Naive thymus-derived CD8-positive, alpha-beta T cell (primary cell): ENCODE measurements at places on chromosomes 1 and 21.

GRCh38 chr1:199322278-199322677 is 683.4 kb downstream of the PTPRC start:
- DNase-seq, result no peak

- no peak for DNase-seq
Observed at GRCh38 chr21:17640821-17641220, 28.1 kb upstream of the BTG3 start.

- DNase-seq, result no peak
Observed at GRCh38 chr21:42656872-42657271, 3.5 kb downstream of the PDE9A start.

DNA sequence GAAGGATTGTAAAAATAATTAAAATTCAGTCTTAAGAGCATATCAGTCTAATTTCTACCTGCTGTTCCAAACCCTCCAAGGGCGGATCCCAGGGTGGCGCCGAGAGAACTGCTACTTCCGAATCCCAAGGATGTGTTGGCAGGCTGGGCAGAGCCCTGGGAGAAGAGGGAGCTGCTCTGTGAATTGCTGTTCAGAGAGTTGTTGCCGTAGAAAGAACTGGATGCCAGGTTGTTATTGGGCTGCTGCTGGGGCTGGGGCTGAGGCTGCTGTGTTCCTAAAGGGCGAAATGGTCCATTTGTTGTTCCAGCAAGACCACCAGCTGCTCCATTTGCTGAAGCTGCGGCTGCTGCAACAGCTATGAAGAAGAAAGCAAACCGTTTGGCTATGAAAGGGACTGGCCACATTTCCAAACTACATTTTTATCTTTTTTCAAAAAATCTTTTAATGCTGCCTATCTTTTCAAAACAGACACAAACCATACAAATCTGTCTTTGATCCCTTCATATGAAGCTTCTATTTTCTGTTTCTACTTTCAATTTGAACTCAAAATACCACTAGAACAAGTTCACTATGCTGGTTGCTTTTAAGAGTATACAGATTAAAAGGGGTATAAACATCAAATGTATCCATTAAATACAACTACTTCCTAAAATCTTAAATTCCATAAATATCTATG is 57.5 kb upstream of the SDC3 start:
- DNase-seq, result no peak

DNA sequence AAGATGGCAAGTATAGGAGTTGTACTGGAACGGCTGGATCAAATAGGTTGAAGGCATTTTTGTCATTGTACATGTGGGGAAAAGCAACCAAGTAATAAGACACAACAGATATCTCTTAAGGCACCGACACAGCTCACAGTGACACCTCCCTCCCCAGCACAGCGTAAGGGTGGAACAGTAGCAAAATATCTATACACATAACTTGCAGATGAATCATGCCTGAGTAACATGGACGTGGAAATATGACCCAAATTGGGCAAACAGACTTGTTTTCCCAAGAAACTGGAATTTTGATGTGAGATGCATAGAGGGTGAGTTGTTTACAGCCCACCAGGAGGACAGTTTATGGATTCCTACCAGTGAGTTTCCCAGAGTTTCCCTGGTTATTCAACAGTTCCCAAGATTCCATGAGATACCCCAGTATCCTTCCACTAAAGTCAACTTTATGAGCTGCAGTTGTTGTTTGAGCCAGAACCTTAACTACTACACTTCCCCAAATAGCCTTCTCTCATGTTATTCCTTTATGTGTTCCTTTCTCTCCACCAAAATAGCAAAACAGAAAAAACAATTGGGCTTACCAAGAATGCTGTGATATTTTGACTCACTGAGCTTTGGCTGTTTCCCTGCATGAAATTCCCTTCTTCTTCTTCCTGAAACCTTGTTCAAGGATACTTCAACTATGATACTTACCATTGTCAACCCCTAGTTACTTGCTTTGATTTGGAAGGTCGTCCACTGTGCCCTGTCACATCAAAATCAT is 7.1 kb upstream of the DR1 start:
- no peak for DNase-seq

DNA sequence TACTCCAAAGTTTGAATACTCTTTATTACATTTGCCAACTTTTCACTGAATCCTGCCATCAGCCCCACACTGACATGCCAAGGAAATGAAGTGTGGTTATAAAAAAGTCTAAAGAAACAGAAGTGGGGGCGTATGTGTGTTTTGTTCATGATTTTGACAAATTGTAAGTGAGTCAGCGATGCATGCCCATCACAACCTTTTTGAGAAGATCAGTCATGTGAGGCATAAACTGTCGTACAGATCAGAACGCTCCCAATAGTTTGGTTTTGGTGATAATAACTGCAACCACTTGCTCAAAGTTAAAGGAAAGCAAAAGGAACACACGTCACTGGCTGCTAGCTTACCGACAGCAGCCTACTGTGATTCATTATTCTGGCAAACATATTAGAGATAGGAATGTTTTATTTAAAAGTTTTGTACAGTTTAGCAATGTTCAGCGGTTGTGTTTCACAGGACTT is 95.6 kb downstream of the RGS2 start:
- no peak for DNase-seq

DNA sequence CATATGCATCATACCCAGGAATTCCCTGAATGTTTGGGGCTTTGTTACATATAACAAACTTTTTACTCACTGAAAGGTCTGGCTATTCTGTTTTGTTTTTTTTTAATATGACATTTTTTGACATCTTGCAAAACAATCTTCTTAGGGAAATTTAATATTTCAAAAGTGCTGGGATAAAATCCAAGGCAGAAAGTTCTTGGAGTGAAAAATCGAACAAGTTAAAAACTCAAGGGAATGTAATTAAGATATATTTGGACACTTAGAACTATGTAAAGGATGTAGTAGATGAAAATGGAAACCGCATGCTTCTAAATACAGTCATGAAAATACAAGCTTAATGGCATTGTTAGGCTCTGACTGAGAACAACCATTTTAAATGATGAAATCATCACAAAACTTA is 8.6 kb downstream of the CHODL start:
- DNase-seq, result no peak

DNA sequence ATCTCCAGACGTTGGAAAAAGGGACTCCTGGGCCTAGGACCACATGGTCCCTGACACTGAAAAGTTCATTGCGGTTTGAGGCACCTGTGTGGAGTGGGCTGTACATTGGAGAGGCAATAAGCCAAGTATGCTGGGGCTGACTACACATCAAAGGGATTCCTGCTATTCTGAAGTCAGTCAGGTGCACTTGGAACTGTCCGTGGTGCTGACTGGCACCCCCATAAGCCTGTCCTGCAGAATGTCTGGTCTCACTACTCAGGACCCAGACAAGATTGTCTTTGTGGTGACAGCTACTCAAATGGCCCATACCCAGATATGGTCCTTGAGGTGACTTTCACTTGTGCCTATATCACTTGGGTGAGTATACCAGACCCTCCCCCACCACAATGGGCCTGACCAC is 150.6 kb downstream of the RWDD3 start:
- DNase-seq, result no peak

DNA sequence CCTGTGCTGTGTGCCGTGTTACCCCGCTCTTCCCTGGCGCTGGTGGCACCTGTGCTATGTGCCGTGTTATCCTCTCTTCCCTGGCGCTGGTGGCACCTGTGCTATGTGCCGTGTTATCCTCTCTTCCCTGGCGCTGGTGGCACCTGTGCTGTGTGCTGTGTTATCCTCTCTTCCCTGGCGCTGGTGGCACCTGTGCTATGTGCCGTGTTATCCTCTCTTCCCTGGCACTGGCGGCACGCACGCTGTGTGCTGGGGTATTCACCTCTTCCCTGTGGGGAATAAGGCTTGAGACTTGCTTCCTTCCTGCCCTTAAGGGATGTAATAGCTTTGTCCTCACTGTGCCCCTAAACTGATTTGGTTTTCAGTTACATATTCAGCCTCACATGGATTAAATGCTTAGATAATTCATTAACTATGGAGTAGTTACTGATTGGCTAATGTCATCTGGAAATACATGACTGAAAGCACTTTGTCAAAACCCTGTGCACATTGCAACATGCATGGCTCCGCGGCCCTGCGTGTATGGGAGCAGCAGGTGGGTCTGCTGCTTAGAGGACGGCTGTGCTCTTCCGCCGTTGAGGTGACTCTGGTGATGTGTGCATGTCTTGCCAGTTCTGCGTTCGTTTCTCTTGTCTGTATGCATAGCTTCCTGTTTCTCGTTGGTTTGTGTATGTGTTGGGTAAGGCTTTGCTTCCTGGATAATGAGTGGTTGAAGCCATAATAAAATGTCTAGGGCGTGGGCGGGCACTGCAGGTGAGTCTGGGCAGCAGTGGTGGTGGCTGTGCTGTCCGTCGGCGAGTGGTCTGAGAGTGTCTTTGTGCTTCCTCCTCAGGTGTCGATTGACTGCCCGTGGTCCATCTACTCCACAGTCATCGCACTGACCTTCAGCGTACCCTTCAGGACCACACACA is 17.9 kb upstream of the PWP2 start:
- peak; percentile 54 for DNase-seq

DNA sequence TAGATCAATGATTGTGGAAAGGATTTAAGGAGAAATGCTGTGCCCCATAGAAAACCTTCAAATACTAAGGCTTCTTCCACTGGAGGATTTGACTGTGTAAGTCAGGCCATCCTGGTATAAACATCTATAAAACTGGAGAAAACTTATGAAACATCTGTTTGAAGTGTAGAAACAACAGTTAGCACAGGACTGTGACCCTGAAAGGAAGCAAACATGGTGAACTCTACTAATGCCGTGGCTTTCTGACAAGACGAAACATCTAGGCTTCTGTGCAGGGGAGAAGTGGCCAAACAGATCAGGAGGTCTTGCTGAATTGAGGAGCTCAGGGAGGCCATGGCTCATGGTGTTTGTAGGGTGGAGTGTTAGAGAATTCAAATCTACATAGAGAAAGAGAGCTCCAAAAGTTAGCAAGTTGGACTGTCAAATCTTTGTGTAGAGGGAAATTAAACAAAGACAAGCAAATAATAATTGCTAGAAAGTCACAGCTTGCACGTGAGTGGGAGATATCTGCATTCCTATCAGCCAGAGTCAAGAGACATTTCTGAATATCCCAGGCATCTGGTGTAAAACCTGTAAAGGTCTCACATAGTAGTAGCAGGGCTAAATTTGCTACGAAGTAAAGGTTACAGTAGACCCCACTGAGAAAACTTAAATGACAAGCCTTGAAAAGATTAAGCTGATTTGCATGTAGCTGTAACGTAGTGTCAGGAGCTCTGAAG is 566.8 kb upstream of the B3GALT2 start:
- DNase-seq, result no peak

DNA sequence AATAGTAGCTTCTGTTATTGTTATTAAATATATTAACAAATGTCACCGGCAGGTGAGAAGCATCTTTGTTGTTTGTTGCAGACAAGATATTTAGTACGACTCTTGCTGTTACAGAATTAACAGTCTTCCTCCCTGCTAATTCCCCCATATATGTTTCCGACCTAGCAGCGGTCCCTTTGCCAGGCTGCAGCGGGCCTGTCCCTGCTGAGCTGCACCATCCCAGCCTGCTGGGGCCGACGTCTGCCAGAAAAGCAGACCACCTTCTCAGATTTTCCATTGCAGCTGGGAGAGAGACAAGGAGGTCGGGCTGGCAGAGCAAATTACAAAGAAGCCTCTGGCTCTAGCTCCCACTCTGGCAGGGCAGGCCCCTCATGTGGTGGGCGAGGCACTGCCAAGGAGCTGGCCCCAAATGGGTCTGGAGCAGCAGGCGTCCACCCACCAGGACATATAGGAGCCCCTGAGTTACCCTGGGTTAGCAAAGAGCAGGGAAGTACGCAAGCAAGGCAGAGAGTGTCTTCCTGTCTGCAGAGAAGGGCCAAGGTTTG is 142.7 kb downstream of the FOXD2 start:
- no peak for DNase-seq

DNA sequence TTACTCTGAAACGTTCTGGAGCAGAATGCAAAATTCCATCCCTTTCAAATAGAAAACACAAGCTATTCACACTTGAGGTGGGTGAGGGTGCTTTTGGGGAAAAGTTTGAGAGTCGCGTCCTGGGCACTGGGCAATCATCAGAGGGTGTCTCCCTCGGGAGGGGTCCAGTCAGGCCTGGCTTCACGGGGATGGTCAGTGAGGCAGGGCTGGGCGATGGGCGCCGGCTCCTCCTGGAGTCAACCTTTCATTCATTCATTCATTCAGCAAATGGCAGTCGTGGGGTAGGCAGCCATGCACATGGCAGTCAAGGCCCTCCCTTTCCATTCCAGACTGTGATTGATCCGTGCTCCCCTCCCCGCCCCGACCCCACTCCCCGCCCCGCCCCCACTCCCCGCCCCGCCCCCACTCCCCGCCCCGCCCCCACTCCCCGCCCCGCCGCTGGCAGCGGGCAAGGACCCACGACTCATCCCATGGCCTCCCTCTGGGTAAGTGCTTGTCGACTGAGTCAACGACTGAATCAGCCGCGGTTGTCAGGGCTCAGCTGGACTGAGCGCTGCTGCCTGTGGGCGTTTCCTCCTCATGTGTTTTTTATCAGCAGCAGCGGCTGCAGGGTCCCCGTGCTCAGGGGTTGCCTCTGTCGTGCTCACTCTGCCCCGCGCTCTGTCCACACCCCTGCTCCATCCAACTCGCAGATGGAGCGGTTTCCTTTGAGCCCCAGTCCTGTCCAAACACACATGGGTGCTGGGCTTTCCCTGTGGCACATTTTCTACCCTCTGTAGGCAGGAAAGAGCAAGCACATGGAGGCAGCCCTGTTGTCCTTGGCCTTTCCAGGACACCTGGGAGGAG is 12.5 kb upstream of the SPSB1 start:
- no peak for DNase-seq

DNA sequence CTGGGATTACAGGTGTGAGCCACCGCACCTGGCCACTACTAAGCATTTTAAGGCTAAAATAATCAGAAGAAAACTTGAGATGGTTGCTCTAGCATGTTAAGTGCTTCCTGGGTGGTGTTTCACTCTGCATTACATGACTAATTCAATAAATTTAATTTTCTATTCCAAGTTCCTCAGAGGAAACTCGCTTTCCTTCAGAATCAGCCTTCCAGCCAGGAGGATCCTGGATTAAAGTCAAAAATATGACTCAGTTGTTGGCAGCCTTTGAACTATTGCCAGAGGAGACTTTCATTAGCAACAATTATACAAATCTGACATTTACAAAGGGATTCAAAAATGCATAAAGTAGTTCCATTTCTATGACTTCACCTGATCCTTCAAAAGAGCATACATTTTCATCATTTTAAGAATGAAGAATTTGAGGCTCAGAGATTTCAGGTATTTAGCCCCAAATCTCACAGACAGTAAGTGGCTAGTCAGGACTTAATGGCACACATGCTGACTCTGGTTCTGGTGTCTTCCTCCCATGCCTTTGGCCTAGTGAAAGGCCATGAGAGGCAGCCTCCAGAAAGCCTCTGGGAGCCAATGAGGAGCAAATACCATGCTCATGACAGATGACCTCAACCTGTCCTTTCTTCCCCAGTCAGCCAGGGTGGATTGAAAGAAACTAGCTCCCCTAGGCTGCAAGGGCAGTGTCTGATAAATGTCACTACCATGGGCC is 115.7 kb downstream of the MAP3K21 start:
- no peak for DNase-seq
